ENCODE measurements at places on chromosomes 16 and 17. TPM values are rescaled to one million over a fixed set of nuclear protein-coding genes. Genes with fewer than 3 reads are reported as not detected.
A peak's percentile ranks its signal among the peaks of the same experiment; 100 is the strongest.

Gene KRTAP4-1
- not detected for total RNA-seq

Gene DCAKD
- 46.1 TPM for total RNA-seq

Gene CD7
- 1.7 TPM for total RNA-seq

Gene GINS2
- not detected for total RNA-seq

Gene CCL1
- not detected for total RNA-seq

Gene NECAB2
- not detected for total RNA-seq

Gene VMO1
- total RNA-seq = not detected

Gene EPN3
- total RNA-seq = 4.5 TPM

Gene ERN2
- not detected for total RNA-seq

Gene CX3CL1
- 17.1 TPM for total RNA-seq

Gene PSMD7
- 92.5 TPM for total RNA-seq

Gene TPSG1
- not detected for total RNA-seq

Gene LHX1
- not detected for total RNA-seq

Gene SLC5A10
- 0.16 TPM for total RNA-seq

DNA sequence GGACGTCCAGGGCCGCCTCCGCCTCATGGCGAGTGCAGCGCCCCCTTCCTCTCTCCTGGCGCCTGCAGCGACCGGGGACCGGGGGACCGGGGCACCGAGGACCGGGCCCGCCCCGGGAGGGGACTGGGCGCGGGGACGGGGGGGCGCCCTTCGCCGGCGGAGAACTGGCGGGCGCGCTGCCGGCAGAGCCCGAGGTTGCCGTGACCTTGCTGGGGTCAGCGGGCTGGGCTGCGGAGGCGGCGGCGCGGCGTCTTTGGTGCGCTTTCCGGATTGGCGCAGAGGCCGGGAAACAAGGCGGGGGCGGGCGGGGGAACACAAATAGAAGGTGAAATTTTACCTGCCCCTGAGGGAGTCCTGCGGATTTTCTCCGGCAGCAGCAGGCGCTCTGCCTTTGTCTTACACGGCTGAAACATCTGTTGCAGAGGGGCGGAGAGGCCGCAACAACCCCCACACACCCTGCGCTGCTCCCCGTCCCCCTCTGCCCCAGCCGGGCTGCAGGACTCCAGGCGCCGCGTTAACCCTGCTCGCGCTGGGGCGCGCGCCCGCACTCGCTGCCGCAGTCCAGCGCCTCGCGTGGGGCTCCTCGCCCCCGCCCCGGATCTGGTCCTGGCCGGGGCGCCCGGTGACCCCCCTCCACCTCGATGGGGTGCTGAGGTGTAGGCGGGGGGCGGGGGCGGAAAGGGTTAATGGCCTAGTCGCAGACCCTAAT, 53.5 kb downstream of the SREBF1 start:
- no peak for DNase-seq

DNA sequence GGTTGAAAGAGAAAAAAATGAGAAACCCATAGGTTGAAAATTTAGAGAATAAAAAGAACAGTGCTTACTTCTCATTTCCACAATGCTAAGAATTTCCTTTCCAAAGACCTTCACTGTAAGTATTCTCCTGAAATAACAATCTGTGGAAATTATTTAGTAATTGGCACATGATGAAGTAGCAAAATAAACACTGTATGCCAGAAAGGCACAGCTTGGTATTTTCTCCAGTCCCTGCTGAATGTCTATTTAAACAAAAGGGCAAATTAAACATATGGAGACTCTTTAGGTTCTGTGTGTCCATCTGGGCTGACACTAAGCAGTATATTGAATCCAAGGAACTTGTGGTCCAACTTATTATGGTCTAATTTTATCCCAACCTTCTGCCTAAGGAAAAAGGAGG, 46.1 kb downstream of the CHCT1 start:
- no peak for DNase-seq

DNA sequence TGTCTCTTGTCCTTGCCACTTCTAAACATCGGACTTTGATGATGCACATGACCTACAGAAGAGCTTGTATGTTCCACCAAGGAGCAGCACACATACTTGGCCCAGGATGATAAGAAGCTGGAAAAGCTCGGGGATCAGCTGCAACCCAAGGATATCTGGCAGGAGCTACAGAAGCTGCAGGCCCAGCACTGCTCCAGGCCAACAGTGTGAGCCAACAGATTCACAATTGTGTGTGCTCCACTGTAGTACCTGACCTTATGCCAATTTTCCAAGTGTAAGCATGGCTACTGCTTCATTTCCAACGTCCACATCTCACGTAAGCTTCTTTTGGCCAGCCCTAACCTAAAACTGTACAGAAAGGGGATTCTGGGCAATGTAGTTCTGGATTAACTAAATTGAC, 83.4 kb downstream of the COX10 start:
- DNase-seq = no peak

- DNase-seq = no peak
These were observed 33.2 kb downstream of the VPS35L start for GRCh38 chr16:19588661-19589060.

DNA sequence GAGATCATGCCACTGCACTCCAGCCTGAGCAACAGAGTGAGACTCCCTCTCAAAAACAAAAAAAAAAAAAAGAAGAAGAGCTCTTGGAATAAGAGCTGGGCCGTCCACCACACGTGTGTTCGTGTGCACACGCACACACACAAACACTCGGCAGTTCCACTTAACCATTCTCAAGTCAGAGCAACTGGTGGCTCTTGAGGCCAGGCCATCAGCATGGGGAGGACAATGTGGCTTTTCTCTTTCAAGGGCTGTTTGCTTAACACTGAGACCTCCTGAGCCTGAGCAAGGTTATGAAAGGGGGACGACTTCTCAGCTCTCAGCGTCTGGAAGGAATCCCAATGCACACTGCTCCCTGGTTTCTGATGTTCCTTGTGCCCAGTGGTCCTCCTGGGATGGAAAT, 444.9 kb downstream of the SOX9 start:
- no peak for DNase-seq

- DNase-seq = no peak
These were observed 348.1 kb downstream of the FOXL1 start for GRCh38 chr16:86926181-86927094.

GRCh38 chr16:31183432-31184428, 3.8 kb downstream of the FUS start:
- no peak for DNase-seq

DNA sequence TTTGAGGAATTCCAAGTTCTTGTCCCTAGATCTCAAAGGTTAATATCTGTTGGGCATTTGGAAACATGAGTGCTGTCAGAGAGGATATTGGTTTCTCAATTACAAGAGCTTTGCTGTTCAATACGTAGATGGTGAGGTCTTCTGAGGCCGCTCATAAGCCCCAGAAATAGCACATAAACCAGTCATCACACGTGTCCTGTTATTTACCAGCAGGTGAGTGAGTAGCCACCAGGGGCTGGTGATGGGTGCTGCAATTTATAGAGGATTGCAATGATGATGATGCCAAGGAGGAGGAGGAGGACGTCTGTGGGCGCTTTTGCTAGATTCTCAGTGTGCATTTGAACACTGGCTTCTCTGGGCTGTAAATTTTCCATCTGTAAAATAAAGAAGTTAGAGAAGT, 89.0 kb downstream of the SALL1 start:
- DNase-seq = no peak

DNA sequence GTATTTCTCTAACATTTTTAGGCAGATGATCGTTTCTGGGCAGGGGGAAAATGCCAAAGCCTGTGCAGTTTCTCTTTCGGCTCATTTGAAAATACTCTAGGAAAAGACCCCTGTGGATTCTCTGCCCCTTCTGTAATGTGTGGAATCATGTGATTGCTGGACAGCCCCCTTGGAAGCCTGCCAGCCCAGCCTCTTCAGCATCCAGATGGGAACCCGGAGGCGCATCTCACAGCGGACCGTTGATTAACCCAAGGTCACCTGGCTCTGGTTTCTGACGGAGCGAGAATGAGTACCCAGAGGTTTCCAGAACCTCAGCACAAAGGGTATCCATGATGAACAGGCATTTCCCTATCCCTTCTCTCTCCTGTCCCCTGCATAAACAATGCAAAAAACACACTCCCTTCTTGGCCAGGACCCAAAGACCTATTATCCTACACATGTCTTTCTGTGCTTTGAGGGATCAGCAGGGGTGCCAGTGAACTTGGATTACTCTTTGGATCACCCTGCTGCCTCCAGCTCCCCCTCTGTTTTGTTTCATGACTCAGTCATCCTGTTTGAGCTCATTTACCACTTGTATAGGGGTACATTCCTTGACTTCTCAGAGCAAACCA, 957.1 kb upstream of the RBFOX1 start:
- no peak for DNase-seq

- no peak for DNase-seq
These were observed 25.9 kb downstream of the AP2B1 start for GRCh38 chr17:35612924-35613521.

- DNase-seq = no peak
These were observed 61.4 kb downstream of the ZNF18 start for GRCh38 chr17:11935734-11936406.

GRCh38 chr17:82736511-82737185, 1.2 kb downstream of the FN3K start:
- no peak for DNase-seq

DNA sequence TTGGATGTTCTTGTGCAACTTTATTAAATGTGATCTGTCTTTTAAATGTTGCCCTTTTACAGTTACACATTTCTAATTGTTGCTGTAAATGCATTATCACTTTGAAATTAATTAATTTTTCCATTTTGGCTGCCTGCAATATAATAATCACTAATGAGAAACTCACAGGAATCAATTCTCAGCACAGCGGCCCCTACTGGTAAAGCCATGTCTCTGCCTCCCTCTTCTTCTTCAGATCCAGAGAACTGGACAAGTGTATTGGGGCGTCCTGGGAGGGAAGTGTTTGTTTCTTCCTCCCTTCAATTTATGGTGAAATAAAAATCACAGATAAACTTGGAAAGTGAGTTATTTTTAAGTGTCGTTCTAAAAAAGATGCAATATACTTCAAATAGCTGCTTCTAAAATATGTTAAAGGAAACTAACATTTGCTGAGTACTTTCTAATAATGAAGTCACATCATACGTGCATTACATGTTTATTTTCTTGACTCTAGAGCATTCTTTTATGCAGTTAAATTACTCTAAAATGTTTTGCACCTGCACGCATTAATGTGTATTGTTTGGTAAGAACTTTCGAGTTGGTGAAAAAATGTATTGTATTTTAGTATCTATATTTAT, 338.0 kb downstream of the WWOX start:
- no peak for DNase-seq

DNA sequence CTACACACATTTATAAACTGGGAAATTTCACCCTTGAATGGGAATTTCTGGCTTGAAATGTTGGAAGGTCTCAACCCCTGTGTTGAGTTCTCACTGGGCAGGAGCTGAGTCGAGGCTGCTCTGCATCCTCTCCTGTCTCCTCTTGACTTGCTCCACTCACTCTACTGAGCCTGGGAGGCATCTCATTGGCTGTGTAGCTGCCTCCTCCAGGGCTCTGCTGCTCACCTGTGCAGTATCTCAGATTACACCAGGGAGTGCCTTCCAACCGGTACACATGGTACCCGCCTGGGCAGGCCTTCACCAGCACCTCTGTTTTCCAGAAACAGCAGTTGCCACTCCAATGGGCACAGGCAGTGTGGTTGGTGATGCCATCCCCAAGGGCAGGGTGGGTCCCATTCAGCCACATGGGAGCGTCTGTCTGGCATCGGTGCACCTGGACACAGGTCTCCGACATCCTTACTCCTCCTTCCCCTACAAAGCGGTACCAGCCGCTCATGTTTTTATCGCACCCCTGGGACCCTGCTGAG, 3.7 kb downstream of the GP2 start:
- DNase-seq = no peak

DNA sequence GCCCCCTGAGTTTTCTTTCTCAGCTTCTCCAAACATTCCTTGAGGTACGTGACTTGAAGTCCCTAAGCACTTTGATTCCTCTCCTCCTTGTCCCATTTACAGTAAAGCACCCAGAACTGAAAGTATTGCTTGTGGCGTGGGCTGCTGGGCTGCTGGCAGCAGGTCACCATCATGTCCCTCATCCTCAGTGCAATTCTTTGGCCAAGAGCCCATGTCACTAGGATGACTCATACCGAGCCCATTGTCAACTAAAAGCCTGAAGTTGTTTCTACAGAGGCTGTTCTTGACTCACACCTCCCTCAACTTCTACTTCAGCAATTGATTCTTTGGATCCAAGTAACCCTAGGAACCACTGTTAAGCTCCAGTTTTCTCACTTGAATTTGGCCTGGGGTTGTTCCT, 54.3 kb downstream of the KPNA2 start:
- peak; percentile 63 for DNase-seq

GRCh38 chr17:29078183-29079045, 35.5 kb downstream of the PIPOX start:
- no peak for DNase-seq

DNA sequence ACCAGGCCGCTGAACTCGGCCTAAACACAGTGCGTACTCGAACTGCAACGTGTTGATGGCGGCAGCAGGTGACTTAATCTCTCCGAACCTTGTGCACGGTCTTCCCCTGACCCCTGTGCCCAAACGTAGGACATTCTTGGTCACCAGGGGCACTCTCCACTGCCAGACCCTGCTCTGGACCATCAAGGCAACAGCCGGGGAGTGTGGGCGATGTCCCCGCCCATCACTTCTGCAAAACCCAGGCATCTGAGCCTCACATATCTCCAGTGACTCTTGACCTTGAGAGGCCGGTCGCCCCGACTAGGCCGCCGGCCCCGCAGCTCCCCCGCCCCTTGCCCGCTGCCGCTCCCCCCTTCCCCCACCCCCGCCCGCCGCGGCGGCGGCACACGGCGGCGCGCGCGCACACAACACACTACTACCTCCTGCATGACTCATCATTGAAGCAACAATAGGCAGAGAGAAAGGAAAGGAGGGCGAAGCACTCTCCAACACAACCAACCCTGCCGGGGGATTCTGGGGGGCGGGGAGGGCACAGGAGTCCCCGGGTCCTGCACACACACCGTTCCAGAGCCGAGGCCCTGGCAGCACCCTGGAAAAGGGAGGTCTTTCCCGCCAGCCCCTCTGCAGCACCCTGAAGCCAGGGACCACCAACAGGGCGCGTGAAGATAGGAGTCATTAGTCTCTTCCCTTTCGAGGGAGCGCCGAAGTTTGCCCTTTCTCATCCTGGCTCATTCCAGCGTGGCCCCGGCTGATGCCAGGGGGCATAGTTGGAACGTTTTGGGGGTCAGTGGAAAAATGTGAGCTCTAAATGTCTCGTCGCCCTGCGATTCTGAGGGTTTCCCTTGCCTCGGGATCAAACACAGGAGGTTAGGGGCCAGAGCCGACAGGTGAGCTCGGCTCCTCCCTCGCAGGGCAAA, 1.9 kb downstream of the MNT start:
- no peak for DNase-seq

DNA sequence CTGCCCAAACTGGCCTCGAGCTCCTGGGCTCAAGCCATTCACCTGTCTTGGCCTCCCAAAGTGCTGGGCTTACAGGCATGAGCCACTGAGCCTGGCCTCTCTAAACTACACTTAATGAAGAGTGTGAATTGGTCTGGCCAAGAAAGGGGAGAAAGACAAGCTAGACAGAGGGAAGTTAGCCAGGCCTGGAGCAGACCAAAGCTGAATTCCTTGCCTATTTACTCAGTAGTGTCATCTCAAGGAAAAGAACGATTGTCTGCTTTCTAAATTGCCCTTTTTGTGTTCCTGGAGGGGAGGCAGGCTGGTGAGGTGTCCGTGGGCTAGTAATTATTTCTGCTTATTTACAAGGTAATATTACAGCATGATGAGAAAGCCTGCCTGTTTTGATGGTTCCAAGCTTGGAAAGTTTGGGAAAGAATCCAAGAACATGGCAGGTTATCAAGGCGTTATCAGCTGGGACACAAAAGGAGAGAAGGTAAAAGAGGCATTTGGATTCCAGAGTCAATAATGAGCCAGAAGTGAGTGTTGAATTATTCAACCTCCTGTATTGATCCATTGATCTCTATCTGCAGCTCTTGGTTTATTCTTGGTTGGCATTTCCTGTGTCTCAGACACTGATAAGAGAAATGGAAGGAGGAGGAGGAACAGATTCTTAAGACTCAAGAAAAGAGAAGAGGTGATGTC, 6.3 kb upstream of the CBFB start:
- DNase-seq = peak; percentile 38
